Right hindlimb (tissue), 1 donor: ENCODE measurements at places on chromosomes 7 and 10.

DNA sequence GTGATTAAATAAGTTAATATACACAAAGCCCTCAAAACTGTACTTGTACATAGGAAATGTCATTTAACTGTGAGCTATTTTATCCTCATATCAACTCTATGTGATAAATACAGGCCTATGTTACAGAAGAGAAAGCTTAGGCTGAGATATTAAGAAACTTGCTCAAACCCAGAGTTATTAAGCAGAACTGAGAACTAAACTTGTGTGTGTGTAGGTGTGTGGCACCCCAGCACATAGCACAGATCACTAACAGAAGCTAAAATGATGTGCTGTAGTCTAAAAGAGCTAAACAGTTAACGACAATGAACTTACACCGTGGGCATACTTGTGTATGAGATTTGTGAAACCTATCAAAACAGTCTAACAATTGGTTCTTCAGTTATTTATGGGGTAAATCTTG lies 34.5 kb downstream of the MTPN start:
- DNase-seq: no peak

- DNase-seq: no peak
Measured at GRCh38 chr7:154255324-154255723, 203.1 kb downstream of the DPP6 start.

DNA sequence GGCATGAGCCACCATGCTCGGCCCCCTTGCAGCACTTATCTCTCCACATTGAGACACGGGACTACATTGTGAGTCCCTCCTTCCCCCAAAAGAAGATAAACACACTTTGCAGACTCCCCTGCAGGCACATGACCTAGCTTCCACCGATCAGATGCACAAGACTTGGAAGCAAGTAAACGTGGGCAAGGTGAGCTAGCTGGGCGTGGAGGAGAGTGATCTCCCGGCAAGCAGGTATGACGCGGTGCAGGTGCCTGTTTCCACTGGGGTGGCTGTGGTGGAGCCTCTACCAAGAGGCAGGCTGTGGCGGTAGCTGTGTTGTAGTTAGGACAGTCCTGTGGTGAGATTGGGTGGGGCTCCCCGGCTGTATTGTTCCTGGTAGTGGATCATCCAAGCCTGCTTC lies 7.7 kb upstream of the COMTD1 start:
- no peak for DNase-seq

- peak; percentile 78 for DNase-seq
Measured at GRCh38 chr7:100563809-100564400, 9.8 kb downstream of the SAP25 start.

DNA sequence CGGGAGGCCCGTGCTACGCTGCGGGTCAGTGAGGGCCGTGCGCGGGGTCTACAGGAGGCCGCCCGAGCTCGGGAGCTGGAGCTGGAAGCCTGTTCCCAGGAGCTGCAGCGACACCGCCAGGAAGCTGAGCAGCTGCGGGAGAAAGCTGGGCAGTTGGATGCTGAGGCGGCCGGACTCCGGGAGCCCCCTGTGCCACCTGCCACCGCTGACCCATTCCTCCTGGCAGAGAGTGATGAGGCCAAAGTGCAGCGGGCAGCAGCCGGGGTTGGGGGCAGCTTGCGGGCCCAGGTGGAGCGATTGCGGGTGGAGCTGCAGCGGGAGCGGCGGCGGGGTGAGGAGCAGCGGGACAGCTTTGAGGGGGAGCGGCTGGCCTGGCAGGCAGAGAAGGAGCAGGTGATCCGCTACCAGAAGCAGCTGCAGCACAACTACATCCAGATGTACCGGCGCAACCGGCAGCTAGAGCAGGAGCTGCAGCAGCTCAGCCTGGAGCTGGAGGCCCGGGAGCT lies 7.0 kb downstream of the LZTS2 start:
- DNase-seq: peak; percentile 79

DNA sequence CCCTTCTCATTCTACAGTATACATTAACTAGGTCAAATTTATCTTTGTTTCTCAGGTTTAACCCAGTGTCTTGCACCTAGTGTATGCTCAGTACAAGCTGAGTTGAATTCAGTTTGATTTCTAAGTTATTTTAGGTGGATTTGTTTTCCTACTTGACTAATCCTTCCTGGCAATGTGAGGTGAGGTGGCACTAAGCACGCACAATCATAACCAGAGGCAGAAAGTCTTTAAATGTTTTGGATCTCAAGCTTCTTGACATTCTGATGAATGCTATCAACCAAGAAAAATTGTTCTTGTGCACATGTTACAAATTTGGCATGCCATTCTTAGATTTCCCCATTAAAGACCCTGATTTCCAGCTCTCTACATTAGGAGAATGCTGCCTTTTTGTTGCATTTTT lies 3.2 kb downstream of the BZW2 start:
- DNase-seq: no peak

DNA sequence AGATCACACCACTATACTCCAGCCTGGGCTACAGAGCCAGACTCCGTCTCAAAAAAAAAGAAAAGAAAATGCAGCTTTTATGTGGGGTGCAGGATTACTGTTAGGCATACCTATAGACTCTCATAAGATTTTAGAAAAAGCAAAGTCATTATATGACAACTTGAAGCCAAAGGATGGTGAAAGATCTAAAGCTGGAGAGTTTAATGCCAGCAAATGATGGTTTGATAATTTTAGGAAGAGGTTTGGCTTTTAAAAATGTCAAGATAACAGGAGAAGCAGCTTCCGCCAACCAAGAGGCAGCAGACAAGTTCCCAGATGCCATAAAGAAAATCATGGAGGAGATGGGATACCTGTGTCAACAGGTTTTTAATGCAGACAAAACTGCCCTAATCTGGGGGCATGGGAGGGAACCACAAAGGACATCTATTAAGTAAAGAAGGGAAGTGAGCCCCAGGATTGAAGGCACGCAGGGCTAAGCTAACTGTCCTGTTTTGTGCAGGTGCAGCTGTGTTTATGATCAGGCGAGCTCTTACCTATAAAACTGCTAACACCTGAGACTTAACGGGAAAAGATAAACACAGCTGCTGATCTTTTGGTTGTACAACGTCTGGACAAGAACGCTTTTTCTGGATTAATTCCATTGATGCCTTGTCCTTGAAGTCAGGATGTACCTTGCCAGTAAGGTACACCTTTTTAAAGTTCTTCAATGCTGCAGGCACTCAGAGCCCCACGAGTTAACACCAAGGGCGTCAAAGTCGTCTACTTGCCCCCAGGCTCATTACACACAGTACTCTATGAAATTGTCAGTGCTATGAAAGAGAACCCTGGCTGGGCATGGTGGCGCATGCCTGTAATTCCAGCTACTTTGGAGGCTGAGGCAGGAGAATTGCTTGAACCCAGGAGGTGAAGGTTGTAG lies 10.5 kb upstream of the ANKRD61 start:
- DNase-seq: no peak

GRCh38 chr10:62583876-62584615 lies 209.9 kb downstream of the ZNF365 start:
- peak; percentile 20 for DNase-seq

GRCh38 chr7:82481499-82482097 lies 38.0 kb upstream of the CACNA2D1 start:
- DNase-seq: no peak

- no peak for DNase-seq
Measured at GRCh38 chr7:26553582-26553981, 261.9 kb downstream of the SNX10 start.

DNA sequence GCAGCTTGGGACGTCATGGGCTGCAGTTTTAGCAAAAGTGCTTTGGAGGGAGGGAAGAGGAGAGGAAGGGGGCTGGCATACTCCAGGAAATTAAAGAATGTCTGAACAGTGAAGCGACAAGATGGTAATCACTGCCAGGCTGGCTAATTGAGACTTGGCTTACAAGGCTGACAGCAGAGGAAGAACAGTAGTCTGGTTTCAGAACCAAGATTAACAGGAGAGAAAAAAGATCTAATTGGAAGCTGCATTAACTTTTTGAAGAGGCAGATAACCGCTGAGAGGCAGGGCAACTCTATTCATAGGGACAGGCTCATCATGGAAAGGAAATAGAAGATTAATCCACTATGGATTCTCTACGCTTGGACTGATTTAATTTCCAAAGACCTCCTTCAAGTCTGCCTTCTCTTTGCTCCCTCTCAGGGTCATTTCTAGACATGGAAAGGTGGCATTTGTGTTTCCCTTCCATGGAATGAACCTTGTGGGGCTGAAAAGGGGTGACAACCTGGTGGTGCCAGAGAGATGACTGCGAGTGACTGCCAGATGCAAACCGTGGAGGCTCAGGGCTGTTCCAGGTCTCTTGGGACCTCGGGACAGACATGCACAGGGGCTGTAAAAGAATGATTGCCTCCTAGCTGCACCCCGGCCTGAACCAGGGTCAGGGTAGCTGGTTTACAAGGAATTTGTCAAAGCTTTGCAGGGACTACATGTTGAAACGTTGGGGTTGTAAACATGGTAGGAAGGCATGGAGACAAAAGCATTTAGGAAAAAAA lies 210.2 kb upstream of the NPY start:
- no peak for DNase-seq

DNA sequence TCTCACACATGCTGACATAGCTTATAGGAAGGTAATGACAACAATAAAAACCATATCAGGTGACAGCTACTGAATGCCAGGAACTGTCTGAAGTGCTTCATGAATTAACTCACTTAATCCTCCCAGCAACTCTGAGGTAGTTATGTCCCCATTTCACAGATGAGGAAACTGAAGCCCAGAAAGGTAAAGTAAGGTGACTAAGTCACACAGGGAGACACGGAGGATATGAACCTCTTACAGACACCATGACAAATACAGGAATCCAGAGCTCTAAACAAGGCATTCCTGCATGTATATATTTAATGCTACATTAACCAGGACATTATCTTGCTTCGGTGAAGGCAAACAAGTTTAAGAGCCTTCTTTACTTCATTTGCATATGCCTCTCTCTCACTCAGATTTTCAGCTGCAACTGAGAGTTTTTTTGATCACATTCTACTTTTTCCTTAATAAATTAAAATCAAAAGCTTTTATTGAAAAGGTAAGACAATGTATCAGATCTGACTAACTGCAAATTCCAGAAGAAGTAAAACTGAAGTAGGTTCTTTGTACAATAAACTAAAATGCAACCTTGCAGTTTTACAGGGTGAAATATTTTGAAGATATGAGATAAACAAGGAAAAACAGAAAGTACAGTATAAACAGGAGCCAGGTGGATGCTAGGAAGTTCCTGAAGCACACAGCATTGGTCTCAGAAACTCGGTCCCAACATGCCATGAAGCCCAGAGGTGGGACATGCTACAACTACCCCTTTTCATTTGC lies 79.5 kb downstream of the SGMS1 start:
- no peak for DNase-seq

- peak; percentile 52 for DNase-seq
Measured at GRCh38 chr7:26593393-26593792, 271.0 kb downstream of the SKAP2 start.

DNA sequence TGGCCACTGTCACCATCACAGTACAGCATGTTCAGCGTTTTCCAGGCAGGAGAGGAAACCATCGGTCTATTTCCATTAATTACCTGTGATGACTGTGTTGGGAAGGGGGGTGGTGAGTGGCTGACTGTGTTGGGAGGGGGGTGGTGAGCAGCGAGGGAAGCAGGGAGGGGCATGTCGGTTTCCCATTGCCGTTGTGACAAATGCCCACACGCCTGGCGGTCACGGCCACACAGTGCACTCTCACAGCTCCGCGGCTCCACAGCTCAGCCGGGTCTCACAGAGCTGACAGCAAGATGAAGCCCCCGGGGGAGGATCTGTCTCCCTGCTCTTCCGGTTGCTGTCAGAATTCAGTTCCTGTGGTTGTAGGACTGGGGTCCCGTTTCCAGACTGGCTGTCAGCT lies 39.0 kb downstream of the AP5Z1 start:
- DNase-seq: no peak

- no peak for DNase-seq
Measured at GRCh38 chr7:81715984-81716588, 53.8 kb downstream of the HGF start.

DNA sequence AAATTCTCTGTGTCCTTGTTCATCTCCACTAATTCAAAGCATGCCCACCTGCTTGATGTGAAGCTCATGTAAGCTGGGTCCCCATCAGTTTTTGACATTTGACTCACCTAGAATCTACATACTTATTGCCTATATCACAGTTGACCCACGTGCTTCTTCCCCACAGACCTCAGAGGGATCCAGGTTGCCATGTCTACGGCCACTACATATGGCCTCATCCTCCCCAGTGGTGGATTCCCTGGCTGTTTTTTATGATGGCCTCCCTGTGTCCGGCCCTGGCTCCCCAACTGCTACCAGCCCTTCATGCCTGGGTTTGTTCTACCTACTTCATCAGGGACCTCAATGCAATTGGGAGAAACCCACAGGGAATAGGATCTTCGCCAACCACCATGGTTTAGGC lies 187.4 kb upstream of the GDF10 start:
- DNase-seq: no peak

- DNase-seq: no peak
Measured at GRCh38 chr7:41878309-41879295, 175.7 kb upstream of the INHBA start.

DNA sequence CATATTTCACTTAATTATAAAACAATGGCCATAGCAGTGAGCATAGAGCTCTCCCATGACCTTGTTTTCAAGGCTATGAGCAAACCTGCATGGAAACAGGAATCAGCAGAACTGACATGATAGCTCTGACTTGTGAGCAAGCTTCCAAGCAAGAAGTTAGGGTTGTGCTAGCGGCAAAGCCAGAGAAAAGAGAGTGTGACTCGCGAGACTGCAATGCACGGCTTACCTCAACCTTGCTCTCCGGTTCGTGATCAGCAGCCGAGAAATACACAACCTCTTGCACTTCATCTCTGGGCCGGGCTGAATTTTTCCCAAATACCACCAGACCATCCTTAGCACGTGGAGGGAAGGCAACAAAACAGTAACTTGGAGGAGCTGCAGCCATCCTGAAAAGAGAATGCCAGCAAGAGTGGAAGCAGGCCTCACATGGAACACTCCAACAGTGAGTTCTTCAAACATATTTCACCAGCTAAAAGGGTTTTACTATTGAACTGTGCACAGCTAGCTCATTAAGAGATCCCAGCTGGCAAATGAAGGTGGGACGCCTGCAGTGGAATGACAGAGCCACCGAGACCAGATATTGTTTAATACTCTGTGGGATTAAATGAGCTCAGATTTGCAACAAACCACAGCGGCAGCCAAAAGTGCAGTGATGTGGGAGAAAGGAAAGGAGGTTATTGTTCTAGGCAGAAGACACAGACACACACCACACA lies 20.8 kb downstream of the SCRN1 start:
- DNase-seq: no peak

- DNase-seq: no peak
Measured at GRCh38 chr7:2275101-2275500, 33.1 kb downstream of the NUDT1 start.

DNA sequence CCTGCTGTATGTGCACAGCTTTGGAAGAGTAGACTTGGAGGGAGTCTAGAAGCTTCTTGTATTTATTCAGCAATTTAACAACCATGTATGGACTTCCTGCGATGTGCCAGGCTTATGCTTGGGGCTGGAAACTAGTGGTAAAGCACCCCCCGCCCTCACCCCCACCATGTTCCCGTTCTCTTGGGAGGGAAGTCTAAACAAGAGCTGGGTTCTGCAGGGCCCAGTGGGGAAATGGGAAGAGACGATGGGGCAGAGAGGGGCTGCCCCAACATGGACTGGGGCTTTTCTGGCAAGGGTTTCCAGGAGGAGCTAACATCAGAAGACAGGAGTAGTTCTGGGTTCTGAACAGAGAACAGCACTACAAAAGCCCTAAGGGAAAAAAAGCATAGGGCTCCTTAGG lies 8.0 kb downstream of the RASSF4 start:
- peak; percentile 32 for DNase-seq

GRCh38 chr10:34908481-34908880 lies 93.4 kb upstream of the PARD3 start:
- peak; percentile 60 for DNase-seq

GRCh38 chr7:155428171-155428834 lies 29.6 kb upstream of the EN2 start:
- no peak for DNase-seq

GRCh38 chr7:128236924-128237586 lies 4.0 kb upstream of the LEP start:
- DNase-seq: no peak
